ENCODE measurements at places on chromosomes 2 and 18.

GRCh38 chr2:220432645-220433044, 805.2 kb downstream of the SLC4A3 start:
- DNase-seq, result no peak

- DNase-seq, result peak; percentile 12
Measured at GRCh38 chr2:227163998-227164762, at the start of the genes COL4A3 and COL4A4. COL4A3 (plus strand) TSS chr2:227164624; CDS start chr2:227164727, 103 bp downstream. COL4A4 (minus strand) TSS chr2:227164205; CDS start chr2:227147483, 16,722 bp downstream.

DNA sequence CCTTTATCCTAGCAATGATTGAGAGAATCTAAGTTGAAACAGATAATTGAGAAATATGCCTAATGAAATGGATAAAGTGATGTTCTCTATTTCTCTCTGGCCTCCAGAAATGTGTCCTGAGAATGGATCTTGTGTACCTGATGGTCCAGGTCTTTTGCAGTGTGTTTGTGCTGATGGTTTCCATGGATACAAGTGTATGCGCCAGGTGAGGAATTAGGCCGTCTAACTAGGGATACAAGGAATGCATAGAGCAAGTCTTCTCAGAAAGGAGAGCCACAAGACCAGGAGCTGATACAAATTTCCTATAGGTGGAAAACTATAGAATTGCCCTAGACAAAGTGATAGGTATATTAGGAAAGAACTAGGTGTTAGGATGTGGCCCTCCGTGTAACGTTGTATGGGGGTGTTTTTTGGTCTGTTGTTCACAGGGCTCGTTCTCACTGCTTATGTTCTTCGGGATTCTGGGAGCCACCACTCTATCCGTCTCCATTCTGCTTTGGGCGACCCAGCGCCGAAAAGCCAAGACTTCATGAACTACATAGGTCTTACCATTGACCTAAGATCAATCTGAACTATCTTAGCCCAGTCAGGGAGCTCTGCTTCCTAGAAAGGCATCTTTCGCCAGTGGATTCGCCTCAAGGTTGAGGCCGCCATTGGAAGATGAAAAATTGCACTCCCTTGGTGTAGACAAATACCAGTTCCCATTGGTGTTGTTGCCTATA, 592 bp upstream of the CAD start:
- DNase-seq, result no peak

GRCh38 chr2:110865188-110865587, 132.8 kb downstream of the ACOXL start:
- DNase-seq, result no peak

- DNase-seq, result no peak
Measured at GRCh38 chr18:64659196-64659595, 510.3 kb upstream of the LINC00305 start.

- DNase-seq, result no peak
Measured at GRCh38 chr2:97963079-97963406, 32.7 kb downstream of the TMEM131 start.

DNA sequence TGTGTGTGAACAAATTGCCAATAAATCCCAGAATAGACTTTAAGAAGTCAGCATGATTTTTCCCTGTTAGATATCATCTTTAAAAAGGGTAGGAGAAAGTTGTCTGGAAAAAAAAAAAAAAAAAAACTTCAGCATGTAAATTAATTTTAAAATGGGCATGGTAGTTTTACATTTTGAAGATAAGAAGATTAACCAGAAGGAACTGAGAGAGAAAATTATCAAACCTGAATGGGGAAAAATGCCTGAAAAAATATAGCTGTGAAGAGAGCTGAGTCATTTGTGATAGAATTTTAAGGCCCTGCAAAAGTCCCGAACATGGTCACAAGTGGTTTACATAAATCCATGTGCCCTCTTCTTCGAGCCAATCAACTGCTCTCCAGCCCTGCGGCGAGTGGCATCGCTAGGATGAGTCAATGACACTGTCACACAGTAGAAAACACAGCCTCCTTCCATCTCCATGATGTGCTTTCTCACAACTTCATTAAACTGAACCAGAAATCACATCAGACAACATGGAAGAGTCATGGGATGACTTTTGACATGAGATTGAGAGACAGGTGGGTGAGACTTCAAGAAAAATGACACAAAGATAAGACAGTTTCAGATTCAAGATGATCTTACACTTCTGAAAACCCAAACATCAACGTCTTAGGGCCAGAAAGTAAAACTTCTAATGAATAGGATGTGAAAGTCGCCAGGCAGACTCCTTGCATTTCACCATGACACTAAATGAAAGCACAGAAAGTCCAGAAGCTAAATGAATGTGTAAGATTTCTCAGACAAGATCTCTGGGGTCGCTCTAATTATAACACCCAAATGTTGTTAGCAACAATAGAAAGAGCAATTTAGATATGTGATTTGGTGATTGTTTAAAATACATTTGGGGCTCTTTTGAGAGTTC, 273.0 kb upstream of the ID2 start:
- DNase-seq, result no peak

- no peak for DNase-seq
Measured at GRCh38 chr2:69238449-69239031, 148.5 kb downstream of the GFPT1 start.

DNA sequence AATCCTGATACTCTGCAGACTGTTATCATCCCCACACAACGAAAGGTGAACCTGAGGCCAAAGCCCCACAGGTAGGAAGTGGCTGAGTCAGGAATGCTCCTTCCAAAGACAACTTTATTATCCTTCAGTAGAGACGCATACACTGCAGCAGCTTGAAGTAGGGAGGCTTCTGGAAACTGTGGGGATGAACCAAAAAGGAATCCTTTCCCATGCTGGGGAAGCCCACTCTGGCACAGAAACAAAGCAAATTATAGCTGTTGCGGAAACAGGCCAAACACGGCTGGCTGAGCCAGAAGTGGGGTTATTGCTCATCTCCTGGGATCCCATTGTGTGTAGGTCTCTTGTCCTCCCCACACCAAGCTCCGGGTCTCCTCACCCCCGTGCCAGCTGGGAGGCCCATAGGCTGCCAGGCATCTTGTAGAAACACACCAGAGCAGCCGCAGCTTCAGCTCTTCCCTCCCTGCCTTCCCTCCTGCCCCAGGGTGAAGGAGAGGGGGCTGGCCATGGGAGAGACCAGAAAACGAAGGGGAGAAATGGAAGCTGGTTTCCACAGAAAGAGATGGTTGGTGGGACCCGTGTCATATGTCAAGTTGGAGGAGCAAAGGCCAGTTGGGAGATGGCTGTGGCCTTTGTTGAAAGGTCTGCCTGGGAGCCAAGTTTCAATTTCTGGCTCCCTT, 176.9 kb upstream of the NABP1 start:
- DNase-seq, result no peak

DNA sequence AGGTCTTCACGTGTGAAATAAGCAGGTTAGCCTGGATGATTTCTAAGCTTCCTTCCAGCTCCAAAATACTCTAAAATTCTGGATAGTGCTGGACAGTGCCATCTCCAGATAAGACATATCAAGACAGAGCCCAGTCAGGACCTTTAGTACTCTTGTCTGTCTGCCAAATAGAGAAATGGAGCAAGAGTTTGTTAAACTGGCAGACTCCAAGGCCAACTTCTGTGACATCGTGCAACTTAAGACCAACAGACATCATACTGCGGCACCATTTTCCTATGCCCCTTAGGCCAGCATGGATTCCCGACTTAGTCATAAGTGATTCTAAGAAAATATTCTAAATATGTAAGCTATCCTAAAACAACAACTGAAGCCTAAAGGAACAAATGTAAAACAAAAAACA, 118.6 kb downstream of the RBMS1 start:
- no peak for DNase-seq

DNA sequence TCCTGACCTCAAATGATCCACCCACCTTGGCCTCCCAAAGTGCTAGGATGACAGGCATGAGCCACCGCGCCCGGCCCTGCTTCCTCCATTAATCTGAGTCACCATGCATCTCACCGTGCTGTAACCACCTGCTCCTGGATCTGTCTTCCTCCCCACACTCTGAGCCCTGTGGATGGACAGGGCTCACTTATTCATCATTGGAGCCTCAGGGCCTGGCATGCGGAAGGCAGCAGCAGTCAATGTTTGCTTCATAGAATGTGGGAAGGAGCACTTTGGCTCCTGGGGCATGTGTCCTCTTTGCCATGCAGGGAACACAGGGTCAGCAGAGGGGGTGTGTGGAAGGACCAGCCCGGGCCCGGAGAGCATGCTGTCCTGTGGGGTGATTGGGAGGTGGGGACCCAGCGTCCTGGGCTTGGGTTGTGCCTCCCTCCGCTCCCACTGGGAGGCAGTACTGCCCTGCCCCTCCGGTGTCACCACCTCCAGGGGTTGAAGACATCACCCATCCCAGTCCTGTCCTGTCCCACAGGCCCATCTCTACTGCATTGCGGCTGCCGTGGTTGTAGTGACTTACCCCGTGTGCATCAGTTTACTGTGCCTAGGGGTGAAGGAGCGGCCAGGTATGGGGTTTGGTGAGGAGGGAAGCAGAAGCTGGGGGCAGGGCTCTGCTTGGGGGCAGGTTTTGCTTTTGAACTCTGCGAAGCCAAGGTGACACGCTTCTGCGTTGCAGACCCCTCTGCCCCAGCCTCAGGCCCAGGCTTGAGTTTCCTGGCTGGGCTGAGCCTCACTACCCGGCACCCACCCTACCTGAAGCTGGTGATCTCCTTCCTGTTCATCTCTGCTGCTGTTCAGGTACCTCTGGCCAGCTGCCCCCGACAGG, 11.5 kb downstream of the MFSD2B start:
- no peak for DNase-seq

- no peak for DNase-seq
Measured at GRCh38 chr2:236916181-236916580, 169.5 kb upstream of the COPS8 start.

DNA sequence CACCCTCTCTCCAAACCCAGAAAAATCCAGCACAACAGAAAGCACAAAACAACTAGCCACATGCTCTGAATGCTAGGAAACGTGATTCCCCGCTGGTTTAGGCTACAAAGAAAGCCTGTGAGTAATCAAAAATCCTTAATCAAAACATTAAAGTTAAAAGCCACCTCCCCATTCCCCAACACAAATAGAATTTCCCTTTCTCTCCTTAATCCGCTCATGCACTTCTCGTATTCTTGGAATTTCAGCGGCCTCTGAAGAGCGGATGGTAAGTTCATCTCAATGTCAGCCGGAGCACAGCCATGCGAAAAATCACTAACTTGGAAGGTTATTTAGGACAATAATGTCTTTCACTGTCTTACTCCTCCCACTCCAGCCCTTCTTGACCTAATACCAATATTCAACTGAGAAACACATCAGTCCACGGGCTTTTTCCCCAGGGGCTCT, 126.7 kb downstream of the OSBPL1A start:
- DNase-seq, result peak; percentile 4

DNA sequence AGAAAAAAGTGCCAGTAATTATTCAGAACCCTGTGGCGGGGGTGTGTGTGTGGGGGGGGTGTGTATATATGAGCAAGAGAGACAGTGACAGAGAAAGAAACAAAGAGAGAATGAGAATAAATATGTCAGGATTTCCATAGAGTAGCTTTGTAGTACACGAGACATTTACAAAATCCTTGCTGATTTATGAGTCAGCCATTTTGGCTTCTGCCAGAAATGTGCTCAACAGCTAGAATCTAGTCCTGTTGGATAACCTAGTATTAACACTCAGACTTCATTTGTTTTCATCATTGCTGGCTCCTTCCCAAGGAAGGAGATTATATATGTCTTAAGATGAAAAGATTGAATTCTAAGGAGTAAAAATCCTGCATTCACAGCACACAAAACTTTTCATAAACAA, 140.5 kb upstream of the HNRNPA3 start:
- no peak for DNase-seq

DNA sequence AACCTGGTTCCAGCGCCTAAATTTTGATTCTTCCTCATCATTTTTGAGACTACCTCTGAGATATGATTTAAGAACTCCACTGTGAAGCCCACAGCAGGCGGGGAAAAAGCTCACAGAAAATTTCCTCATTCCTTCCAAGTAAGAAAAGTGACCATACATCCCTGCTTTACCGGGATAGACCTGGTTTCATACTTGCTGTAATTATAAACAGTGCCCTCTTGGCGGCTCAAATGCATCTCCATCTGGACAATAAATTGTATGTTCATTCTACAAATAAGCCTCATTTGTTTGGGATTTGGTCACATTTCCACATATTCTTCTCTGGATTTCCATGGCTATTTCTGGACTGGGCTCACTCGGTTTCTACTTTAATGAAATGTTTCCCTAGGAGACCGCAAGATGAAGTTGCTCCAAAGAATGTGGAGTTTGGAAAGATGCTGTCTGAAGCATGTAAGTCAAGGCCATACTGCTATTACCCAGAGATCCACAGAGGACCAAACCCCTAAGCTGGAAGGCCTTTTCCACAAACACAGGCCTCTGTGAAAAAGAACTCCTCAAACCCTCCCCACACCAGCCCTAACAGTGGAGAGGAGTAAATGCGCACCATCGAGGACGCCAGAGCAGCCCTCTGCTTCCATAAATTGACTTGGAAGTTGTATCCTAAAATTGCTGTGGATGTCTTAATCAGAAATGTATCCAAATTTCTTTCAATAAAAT, 13.9 kb downstream of the STAT1 start:
- no peak for DNase-seq

- DNase-seq, result no peak
Measured at GRCh38 chr2:7891312-7891711, 790.5 kb upstream of the ID2 start.

DNA sequence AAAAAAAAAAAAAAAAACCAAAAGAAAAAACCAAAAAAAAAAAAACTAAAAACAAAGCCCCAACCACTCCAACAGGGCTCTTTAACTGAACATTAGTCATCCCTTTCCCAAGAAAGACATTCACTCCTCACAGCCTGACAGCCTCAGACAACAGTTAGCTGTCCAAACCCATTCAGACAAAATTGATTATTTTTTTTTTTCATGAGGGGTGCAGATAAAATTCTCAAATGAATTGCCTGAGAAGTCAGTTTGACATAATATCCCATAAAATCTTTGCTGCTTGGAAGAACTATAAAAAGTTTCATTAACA, 206.1 kb upstream of the REV1 start:
- DNase-seq, result no peak

DNA sequence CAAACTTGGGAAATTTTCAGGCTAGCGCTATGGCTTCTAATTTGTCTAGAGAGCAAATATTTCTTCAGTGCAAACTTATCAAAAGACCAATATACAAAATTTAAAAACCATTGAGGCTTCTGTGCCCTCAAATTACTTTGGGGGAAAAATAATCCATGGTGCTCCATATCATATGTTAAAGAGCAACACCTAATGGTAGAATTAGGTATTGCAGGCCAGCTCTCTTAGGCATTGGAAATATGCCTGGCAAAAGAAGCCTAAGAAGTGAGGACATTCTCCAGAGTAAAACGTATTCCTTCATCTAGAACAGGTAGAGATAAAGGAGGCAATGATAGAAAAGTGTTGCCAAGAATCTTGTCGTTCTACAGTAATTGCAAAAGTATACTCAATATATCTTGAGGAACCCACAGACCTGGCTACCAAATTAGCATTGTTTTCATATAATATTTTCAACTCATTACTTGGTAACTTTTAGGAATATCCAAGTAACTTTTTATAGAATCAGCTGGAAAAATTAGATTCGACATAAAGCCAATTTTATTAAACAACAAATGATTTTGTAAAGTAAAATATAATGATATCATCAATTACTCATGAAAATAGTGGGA, 401.1 kb downstream of the BCL11A start:
- DNase-seq, result no peak

DNA sequence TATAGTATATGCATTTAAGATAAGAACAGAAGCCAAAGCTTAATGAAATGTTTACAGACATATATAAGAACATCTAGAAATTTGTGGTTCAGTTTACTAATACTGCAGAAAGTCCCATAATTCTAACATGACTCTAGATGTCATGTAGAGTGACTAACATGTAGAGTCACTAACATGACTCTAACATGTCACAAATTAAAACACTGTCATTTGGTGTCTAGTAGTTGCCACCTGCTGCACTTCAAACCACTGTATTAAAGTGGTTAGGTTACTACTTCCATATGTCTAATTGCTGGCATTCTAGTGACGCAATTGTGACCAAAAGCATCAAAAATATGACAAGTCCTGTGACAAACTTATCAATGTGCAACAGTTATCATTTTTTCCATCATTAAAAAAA, 100.2 kb upstream of the WDR75 start:
- no peak for DNase-seq

Measured in T1000 (cell line).